Upper lobe of left lung (tissue), 6 donors: ENCODE measurements at places on chromosomes 12 and 14. TPM values are rescaled to one million over a fixed set of nuclear protein-coding genes. Genes with fewer than 3 reads are reported as not detected.

SIX6 gene
- total RNA-seq = not detected

LRP1-AS gene
- not detected for total RNA-seq

TAS2R10 gene
- not detected for total RNA-seq

DNA sequence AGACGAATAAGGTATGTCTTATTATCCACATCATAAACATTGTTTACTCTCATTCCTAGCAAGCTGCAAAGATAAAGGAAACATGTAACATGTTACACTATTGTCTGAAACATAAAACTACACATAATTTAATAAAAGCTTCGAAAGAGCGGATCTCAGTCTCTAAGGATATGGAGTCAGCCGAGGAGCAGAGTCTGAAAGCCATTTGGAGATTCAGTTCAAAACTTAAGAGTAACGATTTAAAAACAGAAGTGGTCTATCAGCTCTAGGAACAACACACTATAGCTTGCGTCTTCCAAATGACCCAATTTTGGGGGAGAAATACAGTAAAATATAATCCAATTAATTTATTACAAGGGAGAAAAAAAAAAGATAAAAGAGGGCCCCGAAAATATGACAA lies 775 bp downstream of the NEMF start:
- H3K4me3 ChIP-seq = peak overlapping the region; percentile 86
- peaks cover 19% of the 10 kb centered on the region for H3K4me1 ChIP-seq
- peak overlapping the region; percentile 91 for H3K27ac ChIP-seq
- no peak for DNase-seq

TAS2R7 gene
- total RNA-seq = not detected

DACT1 gene
- total RNA-seq = 4.2 TPM
